Stimulated activated memory B cell treated with anti-CD40 and anti-IgM and Interleukin-4, amounts not matched to agents 10 μg/mL and 1 μg/mL and 100 μg/mL, for 72 hours (primary cell): ENCODE measurements at places on chromosomes 1 and 21.

GRCh38 chr21:37039411-37040075, 33.0 kb downstream of the RIPPLY3 start:
- no peak for ATAC-seq

DNA sequence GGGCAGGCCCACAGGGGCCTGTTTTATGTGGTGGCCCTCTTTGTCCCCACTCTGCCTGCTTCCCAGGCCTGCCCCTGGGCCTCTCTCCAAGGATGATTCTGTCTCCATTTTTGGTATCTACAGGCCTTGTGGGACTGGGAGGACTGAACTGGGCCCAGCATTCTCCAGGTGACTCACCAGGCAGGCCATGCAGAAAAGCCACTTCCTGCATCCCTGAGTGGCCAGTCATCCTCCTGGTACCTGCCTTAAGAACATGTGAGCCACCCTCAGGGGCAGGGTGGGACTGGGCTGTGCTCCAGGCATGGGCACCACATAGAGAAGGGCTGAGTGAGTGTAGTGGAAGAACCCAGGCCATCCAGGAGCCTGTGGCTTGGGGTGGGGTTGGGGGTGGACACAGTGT, 20.0 kb upstream of the BCAR3 start:
- ATAC-seq, result peak; percentile 37

DNA sequence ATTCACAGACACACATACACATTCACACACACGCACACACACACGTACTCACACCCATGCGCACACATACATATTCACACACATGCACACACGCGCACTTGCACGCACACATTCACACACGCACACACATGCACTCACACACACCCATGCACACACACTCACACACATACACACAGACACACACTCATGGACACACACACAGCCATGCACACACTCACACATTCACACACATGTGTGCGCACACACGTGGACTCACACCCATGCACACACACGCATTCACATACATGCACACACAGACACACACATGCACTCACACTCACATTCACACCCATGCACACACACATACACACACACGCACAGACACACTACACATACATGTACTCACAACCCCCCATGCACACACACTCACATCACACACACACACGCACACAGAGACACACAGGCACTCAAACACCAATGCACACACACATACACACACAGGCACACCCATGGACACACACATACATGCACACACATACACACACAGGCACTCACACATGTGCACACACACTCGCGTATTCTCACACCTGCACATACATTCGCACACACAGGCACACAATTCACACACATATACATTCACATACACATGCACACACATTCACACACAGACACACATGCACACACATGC, 589.1 kb downstream of the PTPRU start:
- ATAC-seq, result no peak

DNA sequence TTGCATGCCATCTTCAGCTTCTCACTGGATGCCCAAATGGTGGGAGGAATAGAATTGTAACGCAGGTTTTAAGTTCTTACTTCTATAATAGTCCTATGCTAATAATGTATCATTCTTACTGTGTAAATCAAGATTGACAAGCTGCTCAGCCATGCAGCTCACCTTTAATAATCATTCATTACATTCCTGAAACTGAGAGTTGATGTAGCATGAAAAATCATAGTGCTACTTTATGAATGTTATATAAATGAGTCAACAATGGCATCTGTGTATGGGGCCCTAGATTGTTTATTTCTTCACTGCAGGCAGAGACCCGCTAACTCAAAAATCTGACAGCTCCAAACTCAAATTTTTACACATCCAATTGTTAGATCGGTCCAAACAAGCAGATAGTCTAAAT, 34.4 kb downstream of the FH start:
- ATAC-seq, result peak; percentile 72

DNA sequence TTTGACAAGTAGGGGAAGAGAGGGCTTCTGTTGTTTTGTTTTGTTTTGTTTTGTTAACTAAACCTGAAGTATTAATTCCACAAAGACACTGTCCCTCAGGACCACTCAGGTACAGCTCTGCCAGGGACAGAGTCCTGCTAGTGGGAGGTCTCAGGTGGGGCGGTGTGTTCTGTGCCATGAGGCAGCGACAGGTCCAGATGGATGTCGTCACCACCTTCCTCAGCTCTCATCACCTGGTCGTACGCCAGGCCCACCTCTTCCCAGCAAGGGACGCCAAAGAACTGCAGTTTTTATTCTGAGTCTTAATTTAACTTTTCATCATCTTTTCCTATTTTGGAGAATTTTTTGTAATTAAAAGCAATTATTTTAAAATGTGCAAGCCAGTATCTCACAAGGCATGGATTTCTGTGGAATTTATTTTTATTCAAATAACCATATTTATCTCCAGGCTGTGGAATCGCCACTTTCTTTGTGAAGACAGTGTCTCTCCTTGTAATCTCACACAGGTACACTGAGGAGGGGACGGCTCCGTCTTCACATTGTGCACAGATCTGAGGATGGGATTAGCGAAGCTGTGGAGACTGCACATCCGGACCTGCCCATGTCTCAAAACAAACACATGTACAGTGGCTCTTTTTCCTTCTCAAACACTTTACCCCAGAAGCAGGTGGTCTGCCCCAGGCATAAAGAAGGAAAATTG, 62.5 kb downstream of the POFUT2 start:
- no peak for ATAC-seq

GRCh38 chr21:34242973-34243372, 120.8 kb upstream of the KCNE2 start:
- ATAC-seq, result no peak

- ATAC-seq, result no peak
Observed at GRCh38 chr1:14929547-14930246, 223.8 kb upstream of the TMEM51 start.

GRCh38 chr1:198850196-198850595, 211.4 kb downstream of the PTPRC start:
- ATAC-seq, result no peak

GRCh38 chr1:14954210-14954609, 199.3 kb upstream of the TMEM51 start:
- no peak for ATAC-seq

DNA sequence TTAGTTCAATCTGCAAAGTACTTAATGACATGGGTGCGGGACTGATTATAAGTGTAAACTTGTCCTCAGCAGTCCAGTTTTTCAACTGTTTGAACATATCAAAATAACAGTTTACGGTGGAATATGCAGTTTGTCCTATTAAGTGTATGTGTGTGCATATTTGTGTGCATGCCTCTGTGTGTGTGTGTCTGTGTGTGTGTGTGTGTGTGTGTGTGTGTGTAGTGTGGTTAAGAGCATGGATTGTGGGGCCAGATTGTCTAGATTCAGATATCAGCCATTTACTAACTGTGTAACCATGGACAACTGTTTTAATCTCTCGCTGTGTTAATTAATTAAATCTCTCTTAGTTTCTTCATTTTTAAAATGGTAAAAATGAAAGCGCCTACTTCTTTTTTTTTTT, 39.0 kb downstream of the NEXN start:
- no peak for ATAC-seq

GRCh38 chr1:165828669-165829329, 1.4 kb downstream of the UCK2 start:
- no peak for ATAC-seq

GRCh38 chr1:39170731-39171667, 33.5 kb upstream of the MACF1 start:
- ATAC-seq, result no peak

DNA sequence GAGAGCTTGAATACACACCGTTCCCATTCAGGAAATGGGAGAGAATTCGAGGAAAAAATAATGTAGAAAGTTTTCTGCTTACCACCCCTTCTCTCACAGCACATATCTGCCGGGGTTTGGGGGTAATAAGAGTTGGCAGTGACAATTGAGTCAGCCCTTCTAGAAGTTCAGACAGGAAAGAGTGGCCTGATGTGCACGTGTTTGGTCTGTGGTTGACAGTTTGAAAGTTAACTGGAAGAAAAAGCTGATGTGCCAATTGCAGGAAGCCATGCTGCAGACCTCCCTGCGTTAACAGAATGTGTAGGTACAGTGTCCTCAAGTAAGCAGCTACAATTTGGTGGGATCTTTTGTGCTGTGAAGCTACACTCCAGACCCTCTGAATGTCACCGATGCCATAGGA, 50.9 kb downstream of the DHX9 start:
- peak; percentile 36 for ATAC-seq

GRCh38 chr1:58251430-58252073, 295.0 kb downstream of the OMA1 start:
- peak; percentile 25 for ATAC-seq

- ATAC-seq, result no peak
Observed at GRCh38 chr1:68958958-68959357, 462.1 kb upstream of the DEPDC1 start.

DNA sequence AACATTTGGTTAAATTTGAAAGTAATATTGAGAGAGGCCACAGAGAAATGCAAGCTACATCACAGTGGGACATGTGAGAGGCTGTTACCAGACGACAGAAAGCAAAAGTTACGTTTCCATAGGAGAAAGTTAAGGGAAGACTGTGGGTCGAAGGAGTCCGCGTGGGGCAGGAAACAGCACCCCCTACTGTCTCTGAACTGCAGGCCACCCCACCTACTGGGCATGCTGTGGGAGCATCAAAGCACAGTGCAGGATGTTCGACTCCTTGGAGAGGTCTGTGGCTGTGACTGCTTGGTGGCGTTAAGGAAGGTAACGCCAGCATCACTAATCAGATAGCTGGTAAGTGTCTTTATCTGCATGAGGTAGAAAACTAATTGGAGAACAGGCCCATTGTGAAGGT, 123.9 kb downstream of the PTBP2 start:
- peak; percentile 52 for ATAC-seq

DNA sequence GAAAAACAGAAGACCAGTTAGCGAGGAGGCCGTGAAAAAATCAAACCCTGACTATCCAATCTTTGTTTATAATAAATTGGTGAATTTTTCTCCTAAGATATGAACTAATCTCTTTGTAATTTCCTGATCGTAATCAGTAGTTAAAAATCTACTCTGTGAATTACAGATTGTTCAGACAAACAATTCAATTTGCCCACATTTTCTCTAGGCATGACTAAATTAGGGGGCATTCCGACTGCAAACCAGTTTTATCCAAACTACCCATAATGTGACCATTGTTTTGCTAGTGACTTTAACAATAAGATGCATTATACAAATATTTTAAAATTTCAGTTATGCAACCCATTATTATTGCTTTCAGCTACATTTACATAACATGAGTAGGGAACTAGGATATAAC, 546.9 kb upstream of the ADAMTS5 start:
- ATAC-seq, result no peak

DNA sequence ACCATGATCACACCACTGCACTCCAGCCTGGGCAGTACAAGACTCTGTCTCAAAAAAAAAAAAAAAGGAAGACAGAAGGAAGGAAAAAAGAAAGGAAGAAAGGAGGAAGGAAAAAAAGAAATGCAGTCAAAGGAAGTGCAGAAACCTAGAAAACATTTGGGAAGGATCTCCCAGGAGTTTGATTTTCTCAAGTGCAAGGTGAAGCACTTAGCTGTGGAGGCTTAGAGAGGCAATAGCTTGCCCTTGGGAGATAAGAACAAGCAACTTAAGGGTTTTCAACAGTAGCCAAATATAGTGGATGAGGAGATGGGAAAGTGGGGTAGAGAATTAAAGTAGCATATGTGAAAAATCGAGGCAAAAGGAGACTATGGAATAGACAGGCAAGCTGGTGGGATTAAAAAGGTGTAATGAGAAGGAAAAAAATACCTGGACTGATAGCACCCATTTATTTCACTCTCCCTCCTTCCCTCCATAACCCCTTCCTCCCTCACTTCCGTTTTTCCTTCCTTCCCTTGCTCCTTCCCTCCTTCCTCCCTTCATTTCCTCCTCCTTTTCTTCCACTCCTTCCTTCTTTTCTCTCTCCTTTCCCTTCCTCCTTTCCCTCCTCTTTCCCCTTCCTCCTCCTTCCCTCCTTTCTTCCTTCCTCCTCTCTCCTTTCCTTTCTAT, 6.8 kb upstream of the FAM89A start:
- ATAC-seq, result no peak

GRCh38 chr1:222769971-222770620, 33.1 kb downstream of the FAM177B start:
- ATAC-seq, result no peak

- peak; percentile 60 for ATAC-seq
Observed at GRCh38 chr1:178344513-178345091, 152.2 kb downstream of the CLEC20A start.

GRCh38 chr1:84675631-84676030, 14.6 kb downstream of the SSX2IP start:
- ATAC-seq, result no peak

DNA sequence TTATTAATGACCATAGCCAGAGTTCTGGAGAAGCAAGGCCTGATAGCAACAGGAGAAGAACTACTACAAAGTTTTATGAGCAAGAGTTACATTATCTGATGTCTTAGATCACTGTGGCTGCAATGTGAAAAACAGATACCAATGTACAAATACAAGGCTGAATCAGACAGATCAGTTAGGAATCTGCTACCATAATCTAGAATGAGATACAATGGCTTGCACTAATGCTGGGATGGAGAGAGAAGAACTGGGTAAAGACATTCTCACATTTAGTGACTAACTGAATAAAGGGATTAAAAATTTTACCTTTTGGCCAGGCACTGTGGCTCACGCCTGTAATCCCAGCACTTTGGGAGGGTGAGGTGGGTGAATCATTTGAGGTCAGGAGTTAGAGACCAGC, 41.3 kb downstream of the ARID4B start:
- no peak for ATAC-seq

DNA sequence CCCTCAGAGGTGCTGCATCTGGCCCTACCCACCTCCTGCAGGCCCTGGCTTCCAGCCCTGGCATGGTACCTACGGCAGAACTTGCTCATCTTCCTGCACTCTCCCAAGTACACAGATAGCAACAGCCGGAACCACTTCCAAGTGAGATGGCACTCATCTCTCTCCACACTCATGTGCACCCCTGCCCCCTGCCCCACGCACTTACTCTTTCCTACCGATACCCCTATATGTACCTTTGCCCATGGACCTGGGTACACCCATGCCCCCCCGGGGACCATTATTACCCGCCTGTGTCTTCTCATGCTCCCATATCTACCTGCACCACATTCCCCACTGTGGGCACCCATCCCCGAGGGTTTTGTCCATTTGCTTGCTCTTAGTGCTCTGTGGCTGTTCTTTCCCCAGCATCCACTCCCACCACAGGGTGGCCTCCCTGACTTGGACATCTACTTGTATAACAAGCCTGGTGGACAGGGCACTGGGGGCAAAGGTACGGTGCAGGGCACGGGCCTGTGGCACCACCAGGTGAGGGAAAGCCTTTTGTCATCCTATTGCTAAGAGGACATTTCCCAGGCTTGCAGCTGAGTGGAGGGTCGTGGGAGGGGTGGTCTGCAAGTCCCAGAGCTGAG, 14.7 kb downstream of the HYI start:
- ATAC-seq, result no peak
